ENCODE measurements at places on chromosomes 3 and 15.

- DNase-seq = no peak
Measured at GRCh38 chr3:42655331-42655888, 1.9 kb downstream of the ZBTB47 start.

DNA sequence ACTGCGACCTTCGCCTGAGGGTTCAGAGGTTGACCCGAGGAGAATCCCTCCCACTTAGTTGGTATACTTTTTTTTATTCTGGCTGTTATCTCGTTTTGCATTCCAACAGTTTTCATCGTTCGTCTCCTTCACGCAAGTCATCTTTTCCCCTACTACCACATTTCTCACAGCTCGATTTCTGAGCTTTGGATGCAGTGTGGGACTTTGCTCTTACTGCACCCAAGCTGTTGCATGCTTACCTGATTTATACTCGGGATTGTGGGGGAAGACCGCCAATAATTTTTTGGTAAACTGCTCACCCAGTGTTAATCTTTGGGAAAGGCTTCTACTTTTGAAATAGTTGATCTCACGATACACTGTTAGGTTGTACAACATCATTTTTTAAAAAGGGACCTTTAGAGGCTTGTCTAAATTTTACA is 702 bp downstream of the TBC1D23 start:
- no peak for DNase-seq

DNA sequence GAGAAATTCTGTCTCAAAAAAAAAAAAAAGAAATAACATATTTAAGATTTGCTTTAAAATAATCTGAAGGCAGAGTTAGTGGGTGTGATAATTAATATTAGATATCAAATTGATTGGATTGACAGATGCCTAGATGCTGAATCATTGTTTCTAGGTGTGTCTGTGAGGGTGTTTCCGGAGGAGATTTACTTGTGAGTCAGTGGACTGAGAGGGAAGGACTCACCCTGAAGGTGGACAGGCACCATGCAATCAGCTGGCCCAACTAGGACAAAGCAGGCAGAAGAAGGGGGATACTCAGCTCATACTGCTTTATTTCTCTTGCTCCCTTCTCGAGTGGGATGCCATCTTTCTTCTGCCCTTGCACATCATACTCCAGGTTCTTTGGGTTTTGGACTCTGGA is 16.7 kb upstream of the RPL24 start:
- DNase-seq = no peak

DNA sequence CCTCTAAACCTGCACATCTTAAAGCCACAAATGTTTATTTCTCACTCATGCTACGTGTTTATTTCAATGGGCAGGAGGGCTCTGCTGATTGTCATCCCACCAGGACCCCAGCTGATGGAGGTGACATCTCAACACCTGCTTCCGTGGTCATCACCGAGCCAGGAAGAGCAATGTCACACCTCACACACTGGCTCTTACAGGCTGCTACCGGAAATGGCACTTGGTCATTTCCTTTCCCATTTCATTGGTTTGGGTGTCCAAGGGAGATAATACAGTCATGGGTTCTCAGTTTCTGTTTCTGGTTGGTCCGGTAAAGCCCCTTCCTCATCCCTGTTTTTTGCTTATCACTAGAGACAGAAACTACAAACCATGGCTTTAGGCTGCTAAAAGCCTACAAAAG is 41.9 kb downstream of the ABHD2 start:
- DNase-seq = no peak

GRCh38 chr3:115077501-115078250 is 69.4 kb downstream of the ZBTB20 start:
- DNase-seq = no peak

DNA sequence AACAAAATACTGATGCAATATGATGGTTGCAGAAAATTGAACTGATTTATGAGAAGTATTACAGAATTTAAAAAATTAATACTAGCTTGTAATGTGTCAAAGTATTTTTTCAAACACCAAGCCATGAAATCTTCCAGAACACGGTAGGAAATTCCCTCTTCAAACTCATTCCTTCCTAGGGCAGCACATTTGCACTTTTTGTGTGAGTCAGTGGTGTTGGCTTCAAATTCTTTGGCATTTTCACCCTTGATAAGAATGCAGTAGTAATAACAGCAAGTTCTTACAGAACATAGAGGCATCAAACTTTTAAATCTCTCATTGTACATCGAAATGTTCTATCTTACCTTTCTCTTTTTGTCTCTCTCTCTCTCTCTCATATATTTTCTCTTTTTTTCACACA is 191.8 kb downstream of the CGGBP1 start:
- DNase-seq = no peak

DNA sequence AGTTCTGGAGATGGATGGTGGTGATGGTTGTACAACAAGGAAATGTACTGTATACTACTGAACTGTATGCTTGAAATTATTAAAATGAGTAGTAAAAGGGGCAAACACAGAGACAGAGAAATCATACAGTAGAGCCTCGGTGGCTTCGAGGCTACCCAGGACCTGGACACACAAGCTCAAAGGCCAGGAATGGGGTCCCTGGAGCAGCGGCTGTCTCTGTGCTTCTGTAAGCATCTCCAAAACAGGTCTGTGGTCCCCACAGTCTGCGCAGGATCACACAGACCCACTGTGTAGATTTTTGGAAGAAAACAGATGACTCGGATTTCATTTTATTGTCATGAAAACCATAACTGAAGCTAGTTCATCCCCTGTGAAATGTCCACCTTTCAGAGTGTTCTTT is 39.7 kb downstream of the PGPEP1L start:
- DNase-seq = no peak

DNA sequence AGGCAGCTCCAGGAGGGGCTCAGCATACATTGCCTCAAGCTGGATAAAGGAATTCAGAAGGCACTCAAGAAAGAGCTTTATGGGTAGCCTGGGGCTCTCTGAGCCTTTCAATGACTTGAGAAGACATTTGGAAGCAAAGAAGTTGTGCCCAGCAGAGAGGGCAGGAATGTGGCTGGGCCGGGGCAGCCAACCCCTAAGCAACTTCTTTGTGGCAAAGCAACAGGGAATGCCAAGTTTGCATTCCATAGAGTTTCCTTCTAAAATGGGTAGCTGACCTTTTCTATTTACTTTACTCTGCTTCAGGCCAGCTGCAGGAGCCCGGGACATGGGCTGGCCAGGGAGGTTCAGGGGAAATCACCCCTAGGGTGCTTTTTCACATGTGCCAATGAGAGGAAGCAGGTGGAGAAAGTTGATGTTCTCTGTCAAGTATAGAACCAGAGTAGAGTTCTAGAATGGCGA is 45.6 kb downstream of the CCDC12 start:
- no peak for DNase-seq

DNA sequence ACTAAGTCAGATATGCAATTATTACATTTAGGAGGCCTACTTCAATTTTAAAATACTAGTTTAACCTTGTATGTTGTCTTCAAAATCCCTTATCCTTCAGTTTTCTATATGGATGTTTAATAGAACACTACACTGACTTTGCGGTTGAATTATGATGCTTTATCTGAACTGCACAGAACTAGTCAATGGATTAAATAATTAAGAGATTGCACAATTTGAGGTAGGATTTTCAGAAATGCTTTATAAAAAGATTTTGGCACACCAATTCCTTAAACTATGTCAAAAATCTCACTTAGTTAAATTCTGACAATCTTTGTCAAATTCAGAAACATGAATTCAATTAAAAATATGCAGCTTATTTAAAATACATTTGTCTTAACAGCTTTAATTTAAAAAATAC is 28.1 kb downstream of the ATOSA start:
- no peak for DNase-seq

DNA sequence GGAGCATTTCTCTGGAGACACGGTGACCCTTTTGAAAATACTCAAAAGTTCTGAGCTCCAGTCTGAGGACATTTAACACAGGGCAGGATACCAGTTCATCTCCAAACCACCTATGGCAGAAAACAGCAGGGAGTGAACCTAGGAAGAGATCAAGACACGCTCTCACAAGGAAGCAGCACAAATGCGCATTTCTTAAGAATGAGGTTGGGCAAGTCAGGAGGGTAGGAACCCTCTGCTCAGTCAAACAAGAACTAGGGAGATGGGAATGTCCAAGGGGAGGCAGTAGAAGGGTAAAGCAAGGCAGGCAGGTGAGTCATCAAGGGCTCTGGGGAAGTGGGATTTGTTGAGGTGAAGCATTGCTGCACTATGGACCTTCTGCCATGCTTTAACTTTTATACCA is 60.3 kb upstream of the PSMD6 start:
- no peak for DNase-seq

DNA sequence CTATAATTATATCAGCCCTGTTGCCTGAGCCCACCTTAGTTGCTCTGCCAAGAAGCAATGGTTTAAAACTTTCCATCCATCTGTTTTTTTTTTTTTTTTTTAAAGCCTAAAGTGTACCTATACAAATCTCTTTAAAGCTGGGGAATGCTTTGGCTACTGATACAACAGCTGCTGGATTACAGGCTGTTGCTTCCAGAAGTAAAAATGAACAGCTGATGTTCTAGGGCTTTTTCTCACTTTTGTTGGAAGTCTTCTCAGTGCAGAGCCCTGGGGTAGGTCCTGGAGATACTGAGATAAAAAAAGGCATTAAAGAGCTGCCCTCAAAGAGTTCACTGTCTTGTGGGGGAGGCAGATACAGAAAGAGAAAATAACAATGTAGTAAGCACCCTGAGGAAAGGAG is 218.1 kb downstream of the NLGN1 start:
- no peak for DNase-seq

DNA sequence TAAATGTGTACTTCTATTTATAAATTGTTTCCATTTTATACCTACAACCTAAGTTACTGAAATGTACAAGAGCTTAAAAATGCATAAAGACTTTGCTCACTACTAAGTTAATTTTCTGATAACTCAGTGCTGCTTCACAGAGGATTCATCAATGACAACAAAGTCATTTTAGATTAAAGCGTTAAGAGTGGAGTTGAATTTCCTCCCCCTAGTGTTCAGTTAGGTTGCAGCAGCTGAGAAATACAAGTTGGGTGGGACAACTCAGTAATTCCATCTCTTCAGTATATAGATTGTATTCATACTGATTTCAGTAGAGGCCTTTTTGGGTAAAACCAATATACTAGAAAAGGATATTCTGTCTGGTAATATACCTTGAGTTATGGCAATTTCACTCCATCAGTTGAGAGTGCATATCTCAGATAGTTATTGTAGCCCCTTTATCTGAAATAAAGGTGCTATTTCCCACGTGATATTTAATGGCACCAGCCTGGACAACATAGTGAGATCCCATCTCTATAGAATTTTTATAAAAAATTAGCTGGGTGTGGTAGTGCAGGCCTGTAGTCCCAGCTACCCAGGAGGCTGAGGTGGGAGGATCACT is 6.9 kb upstream of the RPL35A start:
- DNase-seq = no peak

DNA sequence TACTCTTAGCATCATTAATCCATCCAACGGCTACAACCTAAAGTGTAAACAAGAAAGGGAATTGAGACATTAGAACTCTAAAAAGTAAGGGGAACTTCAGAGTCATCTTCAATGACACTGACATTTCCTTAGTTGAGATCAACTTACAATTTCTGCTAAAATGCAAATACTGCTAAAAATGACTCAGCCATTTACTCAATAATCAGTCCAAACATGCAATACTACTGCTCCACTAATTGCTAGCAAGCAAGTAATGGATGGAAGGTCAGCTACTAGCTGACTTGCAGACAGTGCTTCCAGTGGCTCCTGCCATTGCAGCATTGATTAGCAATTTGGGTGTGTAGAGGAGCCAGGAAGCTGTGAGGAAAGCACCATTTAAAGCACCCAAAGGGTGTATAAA is 28.4 kb downstream of the CD200R1L start:
- no peak for DNase-seq

- DNase-seq = no peak
Measured at GRCh38 chr3:27720899-27721716, 1.0 kb downstream of the EOMES start.

- no peak for DNase-seq
Measured at GRCh38 chr15:67396114-67396513, 124.8 kb upstream of the C15orf61 start.

DNA sequence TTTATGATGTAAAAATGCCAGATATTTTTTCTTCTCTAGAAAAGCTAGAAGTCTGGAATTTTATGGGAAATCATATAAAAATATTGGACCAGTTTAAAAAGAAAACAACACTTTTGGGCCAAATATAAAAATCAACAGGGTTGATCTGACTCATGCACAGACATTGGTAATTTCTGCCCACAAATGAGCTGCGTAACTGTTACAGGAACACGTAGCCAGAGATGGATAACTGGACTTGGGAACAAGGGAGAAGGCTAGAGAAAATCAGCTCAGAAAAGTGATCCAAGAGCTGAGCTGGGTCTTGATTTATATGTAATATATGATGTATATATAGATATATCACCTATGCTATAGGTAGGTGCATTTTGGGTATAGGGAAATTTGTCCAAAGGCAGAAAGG is 36.8 kb upstream of the NAALADL2 start:
- DNase-seq = no peak

GRCh38 chr3:13144163-13145023 is 71.2 kb upstream of the IQSEC1 start:
- DNase-seq = no peak

- no peak for DNase-seq
Measured at GRCh38 chr15:35725353-35725752, 179.4 kb upstream of the DPH6 start.

- no peak for DNase-seq
Measured at GRCh38 chr3:69747511-69748258, 8.4 kb downstream of the MITF start.

GRCh38 chr3:102400142-102400541 is 34.7 kb upstream of the ZPLD1 start:
- no peak for DNase-seq

DNA sequence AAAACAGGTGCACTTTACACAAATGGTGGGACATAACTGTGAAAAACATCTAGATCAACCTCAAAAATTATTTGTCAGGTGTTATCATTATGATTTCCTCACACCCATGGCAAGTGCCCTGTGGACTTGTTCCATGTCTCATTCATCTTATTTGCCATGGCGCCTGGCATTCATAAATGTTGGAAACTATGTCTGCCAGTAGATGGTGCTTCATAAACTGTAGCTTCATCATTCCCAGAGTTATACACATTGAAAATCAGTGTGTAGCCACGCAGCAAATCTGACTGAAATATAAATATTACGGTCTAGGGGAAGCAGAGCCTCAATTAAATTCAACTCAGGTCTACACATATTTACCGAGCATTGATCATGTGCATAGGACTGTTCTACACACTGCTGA is 90.7 kb downstream of the IMPG2 start:
- DNase-seq = no peak

DNA sequence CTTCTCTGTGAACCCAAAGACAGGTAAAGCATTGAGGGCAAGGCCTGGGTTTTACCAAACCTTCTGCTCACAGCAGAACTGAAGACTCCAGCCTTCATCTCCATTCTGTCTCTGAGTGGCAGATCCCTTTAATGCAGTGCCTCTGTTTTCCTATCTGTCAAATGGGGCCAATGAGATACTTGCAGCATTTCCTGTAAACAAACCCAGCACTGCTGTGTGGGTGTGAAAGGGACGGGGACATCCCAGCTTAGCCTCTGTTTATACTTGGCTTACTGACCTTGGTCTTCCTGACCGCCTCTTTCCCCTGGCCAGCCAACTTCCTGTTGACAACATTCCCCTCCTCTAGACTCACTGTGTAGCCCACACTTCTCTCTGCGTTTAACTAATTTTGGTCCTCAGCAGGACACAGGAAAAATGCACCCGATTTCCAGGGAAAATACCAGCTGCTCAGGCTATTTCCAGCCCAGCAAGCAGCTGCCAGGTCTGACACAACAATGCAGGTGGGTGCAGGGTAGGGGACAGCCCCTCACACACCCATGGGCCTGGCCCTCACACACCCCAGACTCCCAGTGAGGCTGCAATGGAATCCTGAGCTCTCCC is 105.9 kb upstream of the HERC1 start:
- no peak for DNase-seq

- DNase-seq = no peak
Measured at GRCh38 chr15:49495993-49496753, 73.1 kb downstream of the FGF7 start.
